Gastroesophageal sphincter (tissue), 4 donors: ENCODE measurements at places on chromosomes 11 and 22.

- peaks cover 13% of the 10 kb centered on the region for H3K27me3 ChIP-seq
- ATAC-seq = no peak
- H3K27ac ChIP-seq = no peak overlapping the region
- H3K4me1 ChIP-seq = no peaks in the 10 kb centered on the region
These were observed 18.0 kb downstream of the TMEM258 start for GRCh38 chr11:61774411-61774810.

DNA sequence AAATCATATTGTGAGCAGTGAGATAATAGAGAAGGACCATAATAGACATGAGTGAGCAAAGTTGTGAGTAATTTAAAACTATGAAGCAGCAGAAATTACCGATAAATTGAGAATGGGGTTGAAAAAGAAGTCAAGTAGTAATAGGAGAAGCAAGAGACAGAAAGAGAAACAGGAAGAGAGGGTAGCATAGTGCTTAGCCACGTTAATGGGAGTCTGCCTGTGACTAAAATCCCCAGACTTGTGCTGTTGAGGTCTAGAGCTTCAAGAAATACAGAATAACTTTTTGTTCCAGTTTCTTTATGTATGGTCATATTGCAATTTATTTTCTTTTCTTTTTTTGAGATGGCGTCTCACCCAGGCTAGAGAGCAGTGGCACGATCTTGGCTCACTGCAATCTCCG, 368.7 kb downstream of the METTL15 start:
- no peak overlapping the region for H3K4me3 ChIP-seq
- H3K4me1 ChIP-seq = no peaks in the 10 kb centered on the region
- H3K27me3 ChIP-seq = no peaks in the 10 kb centered on the region

DNA sequence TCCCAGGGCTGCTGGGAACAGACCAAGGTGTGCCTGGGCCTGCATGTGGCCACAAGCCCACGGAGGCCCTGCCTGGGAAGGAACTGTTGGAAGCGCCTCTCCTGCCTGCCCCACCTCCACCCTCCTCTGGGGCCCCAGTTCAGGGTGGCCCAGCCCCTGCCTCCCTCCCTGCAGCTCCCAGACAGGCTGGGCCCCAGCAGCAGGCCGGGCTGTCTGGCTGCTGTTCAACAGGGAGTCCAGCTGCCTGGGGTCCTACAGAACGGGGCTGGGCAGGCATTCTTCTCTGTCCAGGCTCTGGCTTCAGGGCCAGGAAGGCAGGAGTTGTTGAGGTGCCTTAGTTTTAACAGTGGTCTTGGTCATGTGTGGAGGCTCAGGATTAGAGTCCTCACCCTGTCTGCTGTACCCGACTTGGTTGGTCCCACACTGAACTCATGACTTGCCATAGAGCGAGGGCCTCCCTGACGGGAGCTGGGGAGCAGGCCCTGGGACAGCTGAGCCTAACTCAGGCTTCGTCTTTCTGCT, 11.8 kb downstream of the PRDM11 start:
- H3K36me3 ChIP-seq = no peaks in the 10 kb centered on the region
- no peak overlapping the region for H3K4me3 ChIP-seq

DNA sequence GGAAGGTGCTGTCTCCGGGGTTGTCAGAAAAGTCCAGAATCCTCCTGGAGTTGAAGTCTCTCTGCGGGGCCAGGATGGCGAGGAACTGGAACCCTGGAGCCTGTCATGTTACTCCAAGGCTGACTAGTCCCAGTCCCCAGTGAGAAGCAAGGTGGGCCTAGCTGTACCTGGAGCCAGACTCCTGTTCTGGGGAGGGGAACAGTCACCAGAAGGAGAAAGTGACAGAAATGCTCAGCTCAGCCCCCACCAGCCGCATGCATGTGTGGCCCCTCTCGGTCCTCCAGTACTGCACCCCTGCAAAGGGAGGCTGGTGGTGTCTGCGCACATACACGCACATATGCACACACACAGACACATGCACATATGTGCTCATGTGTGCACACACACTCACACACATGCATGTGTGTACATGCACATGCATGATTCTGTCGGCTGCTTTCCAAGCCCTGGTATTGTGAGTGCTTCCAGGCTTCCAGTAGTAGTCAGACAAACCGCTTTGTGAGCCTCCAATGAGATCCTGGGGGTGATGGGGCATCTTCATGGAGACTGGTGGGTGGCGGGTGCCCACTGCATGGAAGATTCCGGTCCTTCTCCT, 54.3 kb downstream of the RTL6 start:
- H3K27me3 ChIP-seq = no peaks in the 10 kb centered on the region
- peaks cover 10% of the 10 kb centered on the region for H3K4me1 ChIP-seq
- H3K4me3 ChIP-seq = no peak overlapping the region
- H3K36me3 ChIP-seq = no peaks in the 10 kb centered on the region

DNA sequence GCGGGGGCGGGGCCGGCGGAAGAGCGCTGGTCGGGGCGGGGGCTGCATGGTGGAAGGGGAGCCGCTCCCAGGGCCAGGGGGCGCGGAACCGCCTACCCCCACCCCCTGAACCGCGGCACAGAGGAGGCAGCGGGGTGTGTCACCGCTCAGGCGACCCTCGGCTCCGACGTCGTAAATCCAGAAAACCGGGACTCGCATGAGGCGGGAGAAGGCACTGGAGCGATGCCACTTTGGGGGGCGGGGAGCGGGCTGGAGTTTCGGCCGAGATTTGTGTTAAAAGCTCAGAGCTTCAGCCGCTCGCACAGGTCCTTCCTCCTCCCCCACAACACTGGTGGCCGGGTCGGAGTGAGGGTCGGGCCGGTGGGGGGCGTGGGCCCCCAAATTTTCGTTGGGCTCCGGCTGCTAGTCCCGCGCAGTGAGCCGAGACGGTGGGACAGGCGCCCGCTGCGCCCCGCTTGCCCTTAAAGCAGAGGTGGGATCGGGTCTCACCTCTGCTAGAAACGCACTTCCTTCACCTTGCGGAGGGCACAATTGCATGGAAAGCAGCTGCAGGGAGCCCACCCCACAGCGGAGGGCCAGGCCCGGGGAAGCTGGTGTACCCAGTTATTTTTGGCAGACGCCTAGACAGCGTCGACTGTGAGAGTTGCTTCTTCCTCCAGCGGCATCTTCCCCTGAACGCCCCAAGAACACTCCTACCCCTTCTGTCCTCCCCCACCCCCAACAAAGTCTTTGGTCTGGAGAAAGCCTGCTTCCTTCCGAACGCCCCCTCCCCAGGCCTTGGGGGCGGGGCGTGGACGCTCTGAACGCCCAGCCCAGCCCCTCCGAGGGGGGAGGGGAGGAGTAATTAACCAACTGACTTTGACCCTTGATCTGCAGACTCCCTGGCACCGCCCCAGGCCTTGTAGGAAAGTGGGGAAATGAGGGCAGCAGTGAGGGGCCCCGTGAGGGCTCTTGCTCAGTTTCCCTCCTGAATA, 1.1 kb downstream of the OVOL1 start:
- no peak overlapping the region for H3K4me3 ChIP-seq
- H3K4me1 ChIP-seq = peaks cover 28% of the 10 kb centered on the region
- peaks cover 82% of the 10 kb centered on the region for H3K27me3 ChIP-seq
- no peak for ATAC-seq

- H3K36me3 ChIP-seq = no peaks in the 10 kb centered on the region
- no peaks in the 10 kb centered on the region for H3K27me3 ChIP-seq
- H3K27ac ChIP-seq = no peak overlapping the region
- H3K4me1 ChIP-seq = peaks cover 25% of the 10 kb centered on the region
- ATAC-seq = no peak
- no peak overlapping the region for H3K4me3 ChIP-seq
These were observed 13.8 kb upstream of the PICK1 start for GRCh38 chr22:38043151-38044039.
